ENCODE measurements at places on chromosomes 4 and X.

DNA sequence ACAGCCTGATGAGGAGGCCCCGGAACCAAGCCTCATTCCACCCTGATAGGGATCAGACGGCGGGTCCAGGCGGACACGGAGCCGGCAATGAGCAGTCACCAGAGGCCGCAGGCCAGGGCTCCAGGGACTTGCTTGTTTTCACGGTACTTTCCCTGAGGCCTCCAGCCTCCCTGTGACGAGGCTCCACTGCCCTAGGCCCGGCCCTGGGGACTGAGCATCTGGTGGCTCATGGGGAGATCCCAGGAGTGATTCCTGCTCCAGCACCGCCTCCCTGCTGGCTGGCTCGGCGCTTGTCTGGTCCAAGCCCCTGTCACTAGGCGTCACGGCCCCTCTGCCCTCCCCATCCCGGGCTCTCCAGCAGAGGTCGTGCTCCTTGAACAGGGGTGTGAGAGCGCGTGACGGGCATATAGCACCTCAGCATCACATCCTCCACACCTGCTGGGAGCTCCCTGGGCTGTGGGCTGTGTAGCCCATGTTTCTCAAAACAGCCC is 14.1 kb downstream of the HTRA3 start:
- DNase-seq = no peak

GRCh38 chrX:86747091-86747490 is 598.8 kb downstream of the DACH2 start:
- no peak for DNase-seq

- DNase-seq = no peak
These were observed 55.5 kb downstream of the ADRA2C start for GRCh38 chr4:3821580-3822229.

- no peak for DNase-seq
These were observed 134.1 kb downstream of the CEP135 start for GRCh38 chr4:56082829-56083228.

GRCh38 chr4:122170775-122171174 is 18.6 kb downstream of the BLTP1 start:
- no peak for DNase-seq

DNA sequence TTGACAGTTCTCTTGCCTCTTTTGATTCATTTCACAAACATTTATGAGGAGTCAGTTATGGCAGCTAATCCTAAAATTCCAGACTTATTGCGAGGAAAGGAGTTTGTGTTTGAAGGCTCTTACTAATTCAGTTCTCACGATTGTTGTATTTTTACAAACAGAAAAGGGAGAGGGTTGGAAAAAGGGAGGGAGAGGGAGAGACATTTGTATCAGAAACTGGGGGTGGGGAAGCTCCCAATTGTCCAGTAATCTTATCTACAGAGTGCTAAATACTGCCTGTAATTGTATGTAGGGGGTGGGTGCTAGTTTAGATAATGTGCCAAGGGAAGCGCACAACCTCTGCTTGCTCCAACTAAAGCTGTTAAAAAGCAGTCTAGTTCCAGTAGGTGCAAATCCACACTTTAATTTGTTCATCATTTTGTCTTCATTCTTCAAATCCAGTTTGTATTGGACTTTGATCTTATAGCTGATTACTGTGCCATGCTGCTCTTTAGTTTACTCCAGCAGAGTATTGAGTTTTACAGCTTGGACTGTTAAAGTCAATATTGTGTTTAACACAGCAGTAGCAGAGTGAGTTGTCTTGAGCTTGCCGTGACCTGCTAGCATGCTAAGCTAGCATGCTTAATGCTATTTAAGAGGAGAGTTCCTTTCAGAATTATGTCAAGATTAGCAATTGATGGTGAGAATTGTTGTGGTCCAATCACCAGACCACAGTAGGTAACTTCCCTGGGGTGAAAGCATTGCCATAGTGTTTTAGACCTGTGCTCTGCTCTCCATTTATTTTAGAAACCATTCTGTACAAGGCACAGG is 13.9 kb downstream of the FNIP2 start:
- DNase-seq = no peak

DNA sequence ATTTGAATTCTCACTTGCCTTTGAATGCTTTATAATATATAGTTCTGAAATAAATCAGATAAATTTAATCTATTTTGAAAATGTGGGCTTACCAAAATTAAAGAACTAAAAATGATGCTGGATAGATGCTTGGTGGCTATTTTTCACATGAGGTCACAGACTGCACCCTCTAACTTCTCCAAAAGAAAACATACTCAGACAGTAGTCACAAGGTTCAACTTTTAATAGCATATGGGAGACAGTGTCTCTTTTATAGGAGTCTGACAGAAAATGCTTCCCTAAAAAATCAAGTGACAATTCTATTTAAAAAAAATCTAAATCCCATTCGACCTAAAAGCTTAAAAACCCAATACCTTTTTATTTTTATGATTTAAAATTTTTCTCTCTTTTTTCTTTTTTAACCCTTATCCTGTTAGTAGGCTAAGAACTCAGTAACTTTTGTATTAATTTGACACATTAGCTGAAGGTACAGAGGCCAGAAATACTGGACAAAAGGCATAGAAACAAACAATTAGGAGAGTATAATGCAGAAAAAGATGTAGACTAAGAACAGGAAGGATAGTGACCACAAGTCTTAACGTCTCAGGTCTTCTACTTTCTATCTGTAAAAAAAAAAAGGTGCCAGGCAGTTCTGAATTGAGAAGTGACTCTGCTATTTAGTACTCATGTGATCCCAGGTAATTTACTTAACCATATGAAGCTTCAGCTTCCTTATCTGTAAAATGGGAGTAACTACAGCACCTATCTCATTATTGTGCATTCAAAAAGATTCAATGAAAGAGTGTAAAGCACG is 7.6 kb downstream of the TIGD4 start:
- DNase-seq = no peak

All from mesenchymal stem cell (in vitro differentiated cells and primary cell).